Tongue (tissue), 3 donors: ENCODE measurements at places on chromosomes 12 and 14.
A peak's percentile ranks its signal among the peaks of the same experiment; 100 is the strongest.

GRCh38 chr12:117096501-117097042 is 2.6 kb downstream of the TESC start:
- no peak for DNase-seq

DNA sequence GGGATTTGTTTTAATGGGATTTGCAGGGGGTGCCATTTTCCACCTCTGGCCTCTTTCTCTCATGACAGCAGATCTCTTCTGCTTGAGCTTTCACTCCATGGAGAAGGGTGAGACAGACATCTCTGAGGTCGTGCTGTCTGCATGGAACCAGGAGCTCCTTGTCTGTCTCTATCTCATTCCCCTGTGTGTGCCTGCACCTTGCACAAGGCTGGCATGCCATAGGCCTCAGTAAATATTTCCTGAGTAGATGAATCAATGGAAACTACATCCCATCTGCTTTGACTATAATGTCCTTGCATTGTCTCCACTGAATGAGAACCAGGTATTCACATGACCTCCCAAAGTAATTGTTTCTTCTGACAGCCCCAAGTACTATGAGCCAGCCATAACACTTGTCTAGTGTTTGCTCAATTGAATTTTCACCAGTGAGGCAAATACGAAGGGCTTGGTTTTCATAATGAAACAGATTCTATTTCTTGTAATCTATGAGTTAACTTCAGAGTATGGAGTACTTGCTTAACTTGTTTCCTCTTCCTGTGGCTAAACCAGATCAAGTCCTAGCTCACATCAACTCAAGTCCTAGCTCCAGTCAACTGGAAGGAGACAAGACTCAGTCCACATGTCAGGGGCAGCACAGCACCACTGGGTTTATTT is 32.3 kb downstream of the KCNK13 start:
- DNase-seq: no peak

- no peak for DNase-seq
Measured at GRCh38 chr14:70886421-70887206, 20.6 kb upstream of the PCNX1 start.

DNA sequence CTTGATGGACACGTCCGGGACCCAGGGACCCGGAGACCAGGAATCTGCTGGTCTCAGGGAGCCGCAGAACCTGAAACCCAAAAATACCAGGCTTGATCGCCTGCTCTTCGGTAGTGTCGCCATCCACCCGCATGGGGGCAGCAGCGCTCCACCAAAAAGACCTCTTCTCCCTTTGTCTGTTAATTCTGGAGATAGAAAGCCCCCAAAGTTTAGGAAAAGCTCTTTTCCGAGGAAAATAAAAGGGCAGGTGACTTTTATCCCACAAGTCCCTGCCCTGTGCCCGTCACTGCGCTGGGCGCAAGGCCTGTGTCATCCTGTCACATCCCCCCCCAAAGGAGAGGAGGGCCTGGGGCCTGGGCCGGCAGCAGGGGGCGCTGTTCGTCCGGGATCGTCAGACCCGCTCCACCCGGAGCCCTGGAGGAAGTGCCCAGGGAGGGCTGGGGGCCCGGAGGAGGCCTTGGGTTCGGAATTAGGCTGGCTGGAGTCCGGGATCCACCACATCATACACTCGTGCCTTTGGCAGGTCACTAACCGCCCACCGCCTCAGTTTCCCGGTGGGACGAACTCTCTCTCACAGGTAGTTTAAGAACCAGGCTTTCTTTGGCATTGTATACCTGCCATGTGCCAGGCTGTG is 31.9 kb downstream of the DAD1 start:
- peak; percentile 90 for DNase-seq

GRCh38 chr12:69738351-69739286 is at the start of gene RAB3IP:
TSS of gene RAB3IP (plus strand) at chr12:69738860. CDS start at chr12:69755409, 16,549 bp downstream.
- peak; percentile 94 for DNase-seq

- DNase-seq: peak; percentile 2
Measured at GRCh38 chr12:77514511-77514910, 316.2 kb upstream of the NAV3 start.

DNA sequence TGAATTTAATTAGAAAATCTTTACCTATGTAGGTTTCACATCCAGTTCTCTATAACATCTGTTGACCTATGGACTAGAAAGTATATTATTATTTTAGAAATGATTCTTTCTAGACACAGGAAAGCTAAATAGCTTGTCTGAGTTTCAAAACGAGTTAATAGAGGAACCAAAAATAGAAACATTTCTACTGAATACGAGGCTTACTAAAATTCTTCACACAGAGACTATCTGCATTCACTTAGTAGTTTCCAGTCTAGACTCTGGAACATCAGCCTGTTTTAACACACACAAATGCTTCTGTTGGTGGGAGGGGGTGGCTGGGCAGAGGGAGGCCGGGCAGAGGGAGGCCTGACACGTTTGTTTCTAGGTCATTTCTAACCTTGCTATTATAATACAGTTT is 29.7 kb downstream of the RGS6 start:
- no peak for DNase-seq

- DNase-seq: no peak
Measured at GRCh38 chr12:102992297-102992696, 34.8 kb downstream of the ASCL1 start.

- no peak for DNase-seq
Measured at GRCh38 chr12:11776316-11776715, 126.8 kb downstream of the ETV6 start.

- DNase-seq: no peak
Measured at GRCh38 chr14:49888293-49888692, 4.6 kb upstream of the ARF6 start.

- DNase-seq: no peak
Measured at GRCh38 chr14:50352584-50352983, 40.5 kb downstream of the DMAC2L start.

GRCh38 chr12:2487278-2487677 is 307.5 kb upstream of the FKBP4 start:
- no peak for DNase-seq

- no peak for DNase-seq
Measured at GRCh38 chr14:49904270-49904669, 11.4 kb downstream of the ARF6 start.

DNA sequence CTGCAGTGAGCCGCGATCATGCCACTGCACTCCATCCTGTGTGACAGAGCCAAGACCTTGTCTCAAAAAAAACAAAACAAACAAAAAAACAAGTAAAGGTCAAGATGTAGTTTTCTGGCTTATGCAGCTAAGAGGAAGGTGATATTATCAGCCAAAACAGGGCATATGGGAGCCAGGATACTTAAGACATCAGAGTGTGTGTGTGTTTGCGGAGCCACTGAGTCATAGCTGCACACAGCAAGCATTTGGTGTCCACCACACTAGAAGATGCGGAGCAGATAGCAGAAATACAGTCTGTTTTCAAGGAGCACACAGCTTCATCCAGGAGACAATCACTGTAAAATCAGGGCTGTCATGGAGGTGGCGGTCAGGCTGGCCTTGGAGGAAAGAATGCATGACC is 72.6 kb upstream of the REP15 start:
- no peak for DNase-seq

GRCh38 chr12:106956048-106956578 is 406 bp downstream of the TMEM263 start:
- peak; percentile 85 for DNase-seq

DNA sequence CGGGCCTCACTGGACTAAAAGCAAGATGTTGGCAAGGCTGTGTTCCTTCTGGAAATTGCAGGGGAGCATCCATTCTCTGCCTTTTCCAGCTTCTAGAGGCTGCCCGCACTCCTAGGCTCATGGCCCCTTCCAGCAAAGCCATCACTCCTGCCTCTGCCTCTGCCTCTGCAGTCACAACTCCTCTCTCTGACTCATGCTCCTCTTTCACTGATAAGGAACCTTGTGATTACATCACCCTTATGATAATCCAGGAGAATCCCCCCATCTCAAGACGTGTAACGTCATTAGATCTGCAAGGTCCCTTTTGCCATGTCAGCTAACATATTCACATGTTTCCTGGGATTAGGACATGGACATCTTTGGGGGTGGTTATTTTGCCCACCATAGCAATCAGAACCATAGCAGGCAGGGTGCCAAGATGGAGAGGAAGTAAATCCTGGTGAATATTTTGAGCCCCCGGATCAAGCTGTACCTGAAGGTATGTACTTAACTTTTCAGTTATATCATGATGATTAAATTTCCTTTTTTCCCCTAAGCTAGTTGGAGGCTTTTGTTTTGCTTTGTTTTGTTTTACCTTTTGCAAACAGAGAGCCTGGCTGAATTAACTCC is 123.6 kb downstream of the SCARB1 start:
- no peak for DNase-seq

DNA sequence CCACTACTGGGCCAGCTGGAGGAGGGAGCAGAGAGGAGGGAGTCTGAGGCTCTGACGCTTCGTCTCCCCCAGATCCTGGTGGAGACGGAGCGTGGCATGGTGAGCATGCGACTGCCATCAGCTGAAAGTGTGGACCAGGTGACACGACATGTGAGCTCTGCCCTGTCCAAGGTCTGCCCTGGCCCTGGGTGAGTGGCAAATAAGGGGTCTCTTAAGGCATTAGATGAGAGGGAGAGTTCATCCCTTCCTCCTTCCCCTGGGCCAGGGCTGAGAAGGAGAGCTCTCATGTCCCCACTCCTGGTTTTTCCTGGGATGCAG is 2.5 kb downstream of the CARMIL3 start:
- no peak for DNase-seq

DNA sequence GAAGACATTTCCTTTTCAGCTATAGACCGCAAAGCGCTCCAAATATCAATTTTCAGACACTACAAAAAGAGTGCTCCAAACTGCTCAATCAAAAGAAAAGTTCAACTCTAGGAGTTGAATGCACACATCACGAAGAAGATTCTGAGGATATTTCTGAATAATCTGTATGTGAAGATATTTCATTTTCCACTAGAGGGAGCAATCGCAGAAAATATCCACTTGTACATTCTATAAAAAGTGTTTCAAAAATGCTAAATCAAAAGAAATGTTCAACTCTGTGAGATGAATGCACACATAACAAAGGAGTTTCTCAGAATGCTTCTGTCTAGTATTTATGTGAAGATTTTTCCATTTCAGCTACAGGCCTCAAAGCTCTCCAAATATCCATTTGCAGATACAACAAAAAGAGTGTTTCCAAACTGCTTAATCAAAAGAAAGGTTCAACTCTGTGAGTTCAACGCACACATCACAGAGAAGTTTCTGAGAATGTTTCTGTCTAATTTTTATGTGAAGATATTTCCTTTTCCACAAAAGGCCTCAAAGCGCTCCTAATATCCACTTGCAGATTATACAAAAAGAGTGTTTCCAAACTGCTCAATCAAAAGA is 643.8 kb upstream of the ALG10B start:
- DNase-seq: no peak

DNA sequence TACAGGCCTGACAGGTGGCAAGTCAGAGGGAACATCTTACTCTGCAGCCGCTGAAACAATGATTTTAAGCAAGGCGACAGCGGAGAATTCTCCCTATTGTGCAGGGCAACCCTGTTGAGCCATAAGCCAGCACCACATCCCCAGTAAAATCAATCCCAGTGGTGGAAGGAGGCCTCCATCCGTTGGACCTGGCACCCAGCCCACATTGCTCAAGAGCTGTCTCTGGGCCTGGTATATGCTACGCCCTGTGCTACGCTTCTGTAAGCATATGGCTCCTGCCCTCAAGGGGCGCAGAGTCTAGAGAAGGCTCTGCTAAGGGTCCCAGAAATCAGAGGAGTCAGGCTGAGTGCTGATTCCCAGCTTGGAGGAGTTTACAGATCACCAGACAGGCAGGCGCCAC is 265.5 kb downstream of the CACNA1C start:
- no peak for DNase-seq

DNA sequence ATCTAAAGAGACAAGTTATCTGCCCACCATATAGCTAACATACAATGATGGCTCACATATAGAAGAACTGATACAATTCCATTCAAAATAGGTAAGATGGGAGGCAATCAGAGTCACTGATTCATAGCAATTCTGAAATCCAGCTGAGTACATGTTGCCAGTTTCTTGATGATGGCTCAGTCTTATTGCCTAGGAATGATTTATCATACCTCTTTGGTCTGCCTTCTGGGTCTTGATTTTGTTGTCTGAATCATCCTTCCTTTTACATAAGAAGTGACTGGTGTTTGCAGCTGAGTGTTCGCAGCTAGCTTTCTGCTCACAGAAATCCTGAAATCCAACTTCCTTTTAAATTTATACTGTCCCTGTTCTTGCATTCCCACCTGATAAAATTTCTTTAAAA is 463.2 kb upstream of the MGAT4C start:
- no peak for DNase-seq

GRCh38 chr12:113291586-113291985 is 43.3 kb downstream of the SLC8B1 start:
- DNase-seq: no peak

DNA sequence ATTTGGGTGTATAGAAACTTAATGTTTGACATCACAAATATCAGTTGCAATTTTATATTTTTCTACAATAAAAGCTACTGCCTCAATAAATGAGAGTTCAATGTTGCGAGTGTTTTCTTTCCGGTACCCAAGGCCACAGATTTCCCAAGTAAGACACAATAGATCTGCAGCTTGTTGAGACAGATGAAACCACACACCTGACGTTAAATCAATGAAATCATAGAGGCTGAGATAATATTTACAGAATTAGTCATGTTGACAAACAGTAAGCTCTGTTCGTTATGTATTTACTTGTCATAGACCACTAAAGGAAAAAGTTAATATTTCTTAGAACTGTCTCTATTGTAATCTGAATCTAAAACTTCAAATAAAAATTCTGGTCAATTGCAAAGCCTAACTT is 49.2 kb upstream of the PTHLH start:
- no peak for DNase-seq

DNA sequence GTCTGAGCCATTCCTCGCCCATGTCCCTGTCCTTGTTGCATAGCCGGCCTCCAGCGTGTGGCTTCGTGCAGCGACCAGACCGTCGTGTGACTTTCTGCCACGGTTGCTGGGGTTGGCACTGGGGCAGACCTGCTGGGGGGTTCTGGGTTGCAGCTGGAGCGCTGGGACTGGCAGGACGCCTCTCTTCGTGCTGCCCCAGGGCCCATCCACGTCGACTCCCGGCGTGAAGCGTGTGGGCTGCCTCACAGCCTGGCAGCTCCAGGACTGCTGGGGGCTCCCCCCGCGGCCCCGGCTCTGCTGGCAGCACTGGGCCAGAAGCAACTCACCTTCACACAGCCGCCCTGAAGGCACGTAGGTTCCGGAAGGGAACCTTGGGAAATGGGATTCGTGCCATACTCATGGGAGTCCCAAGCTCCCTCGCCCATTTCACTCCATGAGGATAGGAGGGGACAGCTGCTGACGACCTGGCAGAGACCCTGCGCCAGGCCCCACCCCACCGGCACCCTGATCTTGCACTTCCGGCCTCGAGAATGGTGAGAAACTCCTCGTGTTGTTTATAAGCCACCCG is 51.9 kb downstream of the GALNT9 start:
- no peak for DNase-seq

- DNase-seq: no peak
Measured at GRCh38 chr12:125287155-125287847, 222.1 kb downstream of the AACS start.

DNA sequence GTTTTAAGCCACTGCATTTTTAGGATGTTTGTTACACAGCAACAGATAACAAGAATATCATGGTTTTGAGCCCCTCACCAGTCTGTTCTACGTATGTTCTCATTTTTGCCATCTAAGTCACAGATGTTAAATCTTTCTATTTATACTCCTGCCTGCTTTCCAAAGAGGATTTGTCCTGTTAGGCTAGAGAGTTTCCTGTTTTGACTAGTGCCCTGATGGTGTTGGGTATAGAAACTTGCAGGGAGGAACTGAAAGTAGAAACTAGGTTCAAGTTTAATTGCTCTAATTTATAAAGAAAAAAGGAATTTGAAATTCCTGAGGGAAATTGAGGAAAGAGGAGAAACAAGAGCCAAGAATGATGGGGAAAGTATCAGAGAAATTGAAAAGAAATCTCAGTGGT is 74.4 kb upstream of the COCH start:
- no peak for DNase-seq
